ENCODE measurements at places on chromosomes 12 and 14.

- DNase-seq, result no peak
These were observed 238.7 kb upstream of the SEL1L start for GRCh38 chr14:81772381-81772780.

GRCh38 chr12:118611770-118612169 is 235.4 kb downstream of the SUDS3 start:
- no peak for DNase-seq

- DNase-seq, result no peak
These were observed 1.6 kb downstream of the TMEM179 start for GRCh38 chr14:104602933-104603325.

- no peak for DNase-seq
These were observed 99.1 kb downstream of the CAPZA3 start for GRCh38 chr12:18837025-18837424.

Data from stimulated activated CD4-positive, alpha-beta T cell treated with anti-CD3 and anti-CD28 coated beads, TNF-alpha, amount 100 ng/mL, for 24 hours (primary cell).